ENCODE measurements at places on chromosomes 2 and 18.

DNA sequence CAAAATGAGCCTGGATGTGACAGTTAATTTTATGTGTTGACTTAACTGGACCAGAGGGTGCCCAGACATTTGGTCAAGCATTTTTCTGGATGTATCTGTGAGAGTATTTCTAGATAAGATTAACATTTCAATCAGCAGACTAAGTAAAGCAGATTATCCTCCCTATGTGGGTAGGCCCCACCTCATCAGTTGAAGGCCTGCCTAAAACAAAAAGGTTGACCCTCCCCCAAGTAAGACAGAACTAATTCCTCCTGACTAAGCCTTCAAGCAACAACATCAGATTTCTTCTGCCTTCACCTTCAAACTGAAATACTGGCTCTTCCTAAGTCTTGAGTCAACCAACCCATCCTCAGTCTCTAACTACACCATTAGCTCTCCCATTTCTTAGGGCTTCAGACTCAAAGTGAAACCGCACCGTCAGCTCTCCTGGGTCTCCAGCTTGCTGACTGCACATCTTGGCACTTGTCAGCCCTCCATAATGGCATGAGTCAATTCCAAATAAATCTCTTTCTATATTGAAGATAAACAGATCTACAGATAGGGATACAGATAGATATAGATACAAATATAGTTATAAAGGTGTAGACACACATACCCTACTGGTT lies 47.9 kb downstream of the MEMO1 start:
- no peak for DNase-seq

GRCh38 chr2:188383158-188383557 lies 91.5 kb downstream of the GULP1 start:
- DNase-seq = no peak

DNA sequence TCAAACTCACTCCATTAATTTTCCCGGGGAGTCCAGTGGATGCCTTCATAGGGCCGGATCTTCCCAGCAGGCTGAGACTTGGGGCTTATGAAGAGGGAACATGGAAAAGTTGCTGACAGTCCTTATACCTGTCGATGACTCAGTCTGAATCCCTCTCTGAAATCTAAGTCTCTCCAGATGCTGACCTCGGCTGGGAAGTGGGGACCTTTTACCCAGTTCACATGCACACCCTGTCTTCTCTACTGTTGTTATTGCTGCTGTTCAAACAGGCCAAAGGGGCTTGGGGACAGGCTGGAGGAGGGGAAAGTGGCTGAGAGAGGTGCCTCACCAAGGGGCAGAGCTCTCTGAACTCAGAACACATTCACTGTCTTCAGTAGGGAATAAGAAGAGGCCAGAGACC lies 4.1 kb upstream of the TNP1 start:
- no peak for DNase-seq

GRCh38 chr2:100969998-100970397 lies 32.1 kb upstream of the RPL31 start:
- DNase-seq = no peak

DNA sequence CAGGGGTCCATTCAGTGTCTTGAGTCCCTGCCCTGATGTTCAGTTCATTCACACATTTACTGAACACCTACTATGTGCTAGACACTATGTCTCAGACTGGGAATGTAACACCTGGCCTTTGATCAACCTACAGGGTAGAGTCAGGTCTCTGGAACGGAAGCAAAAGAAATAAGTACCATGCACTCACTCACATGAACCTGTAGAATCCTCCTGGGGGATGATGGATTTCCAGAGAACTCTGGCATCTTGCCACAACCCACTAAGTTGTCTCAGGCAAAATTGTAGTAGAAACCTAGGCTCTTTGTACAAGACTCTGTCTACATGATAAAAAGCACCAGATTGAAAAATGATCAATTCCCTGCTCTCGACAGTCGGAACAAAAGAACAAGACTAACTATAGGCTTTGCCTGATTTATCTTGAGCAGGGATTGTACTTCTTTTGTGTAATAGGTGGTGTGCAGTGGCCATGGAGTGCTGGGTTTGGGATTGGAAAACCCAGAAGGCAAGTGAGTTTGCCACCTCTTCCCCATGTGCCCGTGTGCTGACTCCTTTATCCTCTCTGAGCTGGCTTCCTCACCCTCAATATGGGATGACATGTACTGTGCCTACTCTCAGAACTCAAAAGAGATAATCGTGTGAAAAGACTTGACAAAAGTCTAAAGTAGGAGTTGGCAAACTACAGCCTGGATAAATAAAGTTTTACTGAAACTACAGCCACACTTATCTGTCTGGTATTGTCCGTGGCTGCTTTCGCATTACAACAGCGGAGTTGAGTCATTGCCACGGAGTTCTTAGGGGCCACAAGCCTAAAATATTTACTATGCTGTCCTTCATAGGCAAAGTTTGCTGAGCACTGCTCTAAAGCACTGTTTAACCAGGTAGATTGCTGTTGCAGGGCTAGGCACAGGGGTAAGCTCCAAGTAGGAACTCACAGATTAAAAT lies 4.4 kb downstream of the CAPN14 start:
- DNase-seq = peak; percentile 6

- peak; percentile 71 for DNase-seq
Measured at GRCh38 chr2:182642328-182642727, 73.7 kb upstream of the DNAJC10 start.

- no peak for DNase-seq
Measured at GRCh38 chr18:50111398-50111797, 83.5 kb downstream of the MYO5B start.

- DNase-seq = no peak
Measured at GRCh38 chr2:30403592-30404312, 43.3 kb upstream of the LCLAT1 start.

Data from H9 (cell line).